ENCODE measurements at places on chromosomes 16 and 17.

DNA sequence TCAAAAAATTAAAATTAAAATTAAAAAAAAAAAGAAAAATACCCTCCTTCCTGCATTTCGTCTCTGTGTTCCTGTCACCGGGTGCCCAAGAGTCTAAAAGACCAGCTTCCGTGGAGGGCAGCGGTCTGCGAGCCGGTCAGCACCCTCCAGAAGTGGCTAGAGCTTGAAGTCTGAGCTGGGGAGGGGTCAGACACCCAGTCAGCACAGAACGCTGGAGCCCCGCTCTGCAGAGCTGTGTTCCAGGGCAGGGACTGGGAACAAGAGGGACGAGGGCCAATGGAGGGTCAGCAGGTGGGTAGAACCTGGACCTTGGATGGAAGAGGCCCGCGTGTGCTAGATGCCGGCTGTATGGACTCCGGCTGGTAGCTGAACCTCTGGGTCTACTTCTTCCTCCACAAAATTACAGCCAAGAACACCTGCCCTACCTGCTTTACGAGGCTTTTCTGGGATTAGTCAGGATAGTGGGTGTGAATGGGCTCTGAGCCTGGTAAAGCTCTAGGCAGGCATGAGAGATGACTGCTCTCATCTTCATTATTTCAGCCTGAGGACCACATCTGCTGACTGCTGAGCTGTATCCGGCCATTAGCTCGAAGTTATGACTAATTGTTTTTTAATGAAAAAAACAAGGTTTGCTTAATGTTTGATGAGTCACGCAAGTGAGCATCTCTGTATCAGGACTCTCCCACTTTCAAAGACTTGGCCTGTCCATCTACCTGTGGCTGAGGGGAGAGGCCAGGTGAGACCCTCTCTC lies 5.9 kb downstream of the TRPV1 start:
- DNase-seq, result no peak

DNA sequence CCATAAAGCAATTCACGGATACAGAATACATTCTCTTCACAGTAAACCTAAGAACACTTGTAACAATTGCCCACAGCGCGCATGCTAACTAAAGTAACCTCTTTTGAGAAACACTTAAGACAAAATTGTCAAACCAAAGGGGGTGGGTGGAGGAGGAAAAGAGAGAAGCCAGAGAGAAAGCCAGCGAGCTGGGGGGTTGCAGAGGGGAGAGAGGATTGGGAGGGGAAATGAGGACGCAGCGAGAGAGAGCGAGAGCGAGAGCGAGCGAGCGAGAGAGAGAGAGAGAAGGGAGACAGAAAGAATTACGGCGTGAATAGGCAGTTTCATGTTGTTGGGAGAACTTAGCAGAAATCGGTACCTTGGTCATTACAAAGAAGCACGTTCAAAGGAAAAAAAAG lies 1.6 kb upstream of the HOXB7 start:
- DNase-seq, result no peak

- DNase-seq, result no peak
These were observed 1.0 kb upstream of the MFAP4 start for GRCh38 chr17:19387921-19388521.

DNA sequence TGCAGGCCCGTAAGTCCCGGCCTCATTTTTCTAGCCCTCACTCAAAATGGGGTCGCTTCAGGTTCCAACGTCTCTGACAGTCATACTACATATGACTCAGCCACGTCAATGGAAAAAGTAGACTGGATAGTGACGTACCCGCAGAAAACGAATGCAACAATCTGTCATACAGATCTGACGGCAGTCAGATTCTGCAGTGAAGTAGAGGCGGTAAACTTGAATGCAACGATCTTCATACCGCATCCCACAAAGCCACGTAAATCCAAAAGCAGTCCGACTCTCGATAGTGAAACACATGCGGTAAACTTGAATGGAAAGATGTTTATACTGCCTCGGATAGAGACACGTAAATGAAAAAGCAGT lies 38.4 kb upstream of the ARL4D start:
- peak; percentile 69 for DNase-seq

GRCh38 chr17:43915559-43915958 lies 8.2 kb upstream of the MPP2 start:
- DNase-seq, result no peak

DNA sequence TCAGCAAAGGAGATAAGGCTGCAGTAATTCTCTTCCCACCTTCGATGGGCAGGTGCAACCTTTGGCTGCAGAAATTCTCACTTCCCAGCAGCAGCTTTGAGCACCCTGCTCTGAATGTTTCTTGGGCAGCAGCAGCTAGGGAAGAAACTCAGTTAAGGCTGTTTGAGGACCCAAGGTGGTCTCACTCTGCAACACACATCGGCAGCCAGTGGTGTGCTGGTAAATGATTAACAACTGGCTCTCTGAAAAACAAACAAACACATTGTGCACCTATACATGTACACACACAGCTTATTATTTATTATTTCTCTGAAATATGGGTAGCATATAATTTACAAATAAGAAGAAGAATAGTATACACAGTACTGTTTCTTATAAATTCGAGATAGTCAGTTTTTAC lies 685.8 kb downstream of the WWOX start:
- DNase-seq, result no peak

DNA sequence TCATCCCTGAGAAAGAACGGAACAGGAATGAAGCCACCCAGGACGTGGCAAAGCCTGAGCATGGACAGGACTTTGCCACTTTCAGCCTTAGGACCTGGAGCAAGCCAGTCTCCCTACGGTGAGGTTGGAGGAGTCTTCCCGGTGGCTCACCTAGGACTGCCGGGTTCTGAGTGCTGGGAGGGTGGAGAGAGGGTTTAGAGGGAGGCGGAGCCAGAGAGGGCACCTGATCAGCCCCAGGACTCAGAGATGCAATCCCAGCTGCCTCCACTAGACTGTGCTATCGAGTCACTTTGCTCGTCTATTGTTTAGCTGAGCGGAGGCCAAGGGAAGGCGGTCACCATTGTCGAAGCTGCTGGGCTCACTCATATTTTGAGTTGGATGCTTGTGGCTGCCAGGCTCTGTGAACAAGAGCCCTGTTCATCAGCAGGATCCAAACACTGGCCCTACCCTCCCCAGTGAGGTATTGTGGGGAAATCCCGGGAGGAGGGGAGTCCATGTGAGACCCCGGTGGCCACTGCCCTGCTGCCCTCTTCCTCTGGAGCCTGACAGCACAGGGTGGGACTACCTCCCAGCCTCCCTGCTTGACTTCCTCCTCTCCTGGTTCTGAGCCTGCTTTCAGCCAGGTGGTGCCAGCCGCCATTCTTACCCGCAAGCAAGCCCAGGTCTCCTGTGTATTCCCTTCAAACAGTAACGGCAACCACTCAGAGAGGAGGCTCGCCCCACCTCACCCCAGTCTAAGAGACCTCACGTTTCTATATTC lies 7.0 kb downstream of the KRT14 start:
- no peak for DNase-seq

GRCh38 chr16:14455573-14455972 lies 174.5 kb downstream of the PARN start:
- DNase-seq, result no peak

DNA sequence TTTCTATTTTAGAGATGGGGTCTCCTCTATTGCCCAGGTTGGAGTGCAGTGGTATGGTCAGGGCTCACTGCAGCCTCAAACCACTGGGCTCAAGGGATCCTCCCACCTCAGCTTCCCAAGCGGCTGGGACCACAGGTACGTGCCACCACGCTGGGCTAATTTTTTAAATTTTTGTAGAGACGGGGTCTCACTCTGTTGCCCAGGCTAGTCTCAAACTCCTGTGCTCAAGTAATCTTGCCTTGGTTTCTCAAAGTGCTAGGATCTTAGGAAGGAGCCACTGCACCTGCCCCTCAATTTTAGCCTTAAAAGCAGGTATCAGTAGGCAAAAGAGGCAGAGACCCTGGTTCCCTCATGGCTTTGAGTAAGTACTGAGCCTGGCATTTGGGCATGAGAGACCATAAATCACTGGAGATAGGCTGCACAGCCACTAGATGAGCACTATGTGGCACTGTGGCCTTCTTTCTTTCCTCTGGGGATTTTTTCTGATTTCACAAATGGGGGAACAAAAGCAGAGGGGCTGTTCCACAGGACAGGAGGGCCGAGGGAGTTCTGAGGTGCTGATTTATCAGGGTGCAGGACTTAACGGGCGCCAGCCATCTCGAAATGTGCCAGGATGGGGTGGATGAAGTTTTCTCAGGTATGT lies 82.2 kb downstream of the PLXDC1 start:
- peak; percentile 10 for DNase-seq

All from SIG-M5 (cell line).